ENCODE measurements at places on chromosomes 1 and 21.
A peak's percentile ranks its signal among the peaks of the same experiment; 100 is the strongest.

- DNase-seq = no peak
Measured at GRCh38 chr1:151324390-151324930, 2.8 kb downstream of the PI4KB start.

- DNase-seq = peak; percentile 66
Measured at GRCh38 chr1:28915031-28915895, 894 bp downstream of the EPB41 start.

DNA sequence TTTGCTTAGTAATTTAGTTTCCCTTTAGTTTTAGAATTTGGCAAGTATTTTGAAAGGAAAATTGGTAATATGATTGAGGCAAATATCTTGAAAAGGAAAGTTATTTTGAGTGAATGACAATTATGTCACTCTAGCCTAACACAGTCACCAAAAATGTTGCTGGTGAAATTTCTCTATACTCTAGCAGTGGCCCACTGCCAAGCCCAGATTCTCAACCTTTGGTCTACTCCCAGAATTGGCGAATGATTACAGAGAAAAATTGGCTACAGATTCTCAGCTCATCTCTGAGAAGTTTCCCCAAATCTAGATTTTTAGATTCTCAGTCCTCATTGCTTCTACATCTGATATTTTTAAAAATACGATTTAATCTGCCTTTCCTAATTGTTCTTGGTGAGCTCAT, 84.9 kb downstream of the PIGK start:
- DNase-seq = no peak

- DNase-seq = no peak
Measured at GRCh38 chr1:66533804-66534740, at the start of gene SGIP1. SGIP1 (plus strand) TSS chr1:66534153; CDS start chr1:66534359, 206 bp downstream.

DNA sequence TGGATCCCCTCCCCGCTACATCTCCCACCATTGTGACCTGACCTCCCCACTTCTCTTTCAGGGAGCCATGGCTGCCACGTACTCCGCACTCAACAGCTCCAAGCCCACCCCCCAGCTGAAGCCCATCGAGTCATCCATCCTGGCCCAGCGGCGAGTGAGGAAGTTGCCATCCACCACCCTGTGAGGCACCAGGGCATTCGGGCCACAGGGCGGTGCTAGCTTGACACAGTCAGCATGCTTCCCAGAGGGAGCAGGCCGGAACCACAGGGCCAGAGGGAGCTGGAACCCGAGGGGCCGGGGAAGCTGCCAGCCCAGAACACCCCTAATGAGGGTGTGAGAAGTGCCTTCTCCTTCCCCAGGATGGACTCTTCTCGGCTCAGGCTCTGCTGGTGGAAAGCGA, 44.5 kb downstream of the RPS6KA1 start:
- no peak for DNase-seq

DNA sequence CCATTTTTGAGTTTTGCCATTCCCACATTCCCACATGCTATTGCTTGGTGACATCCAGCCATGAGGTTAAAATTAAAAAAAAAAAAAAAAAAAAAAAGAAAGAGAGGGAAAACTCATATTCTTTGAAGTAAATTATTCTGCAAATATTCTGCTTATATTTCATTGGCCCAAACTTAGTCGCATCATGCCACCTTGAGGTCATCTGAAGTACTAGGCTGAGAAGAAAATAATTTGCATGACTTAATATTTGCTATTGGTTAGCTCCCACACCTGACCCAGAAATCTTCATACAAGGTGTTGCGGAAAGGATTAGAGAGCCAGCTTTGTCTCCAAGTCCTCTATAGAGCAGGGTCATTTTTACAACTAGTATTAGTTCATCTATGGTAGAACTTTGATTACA, 2206.0 kb downstream of the MRPL39 start:
- DNase-seq = peak; percentile 4

- DNase-seq = no peak
Measured at GRCh38 chr1:29621826-29622435, 385.6 kb downstream of the PTPRU start.

GRCh38 chr1:1989102-1989542, 14.5 kb downstream of the CFAP74 start:
- DNase-seq = no peak

GRCh38 chr21:42532466-42533181, 19.0 kb downstream of the SLC37A1 start:
- no peak for DNase-seq

- no peak for DNase-seq
Measured at GRCh38 chr1:183039985-183040447, 16.8 kb downstream of the LAMC1 start.

DNA sequence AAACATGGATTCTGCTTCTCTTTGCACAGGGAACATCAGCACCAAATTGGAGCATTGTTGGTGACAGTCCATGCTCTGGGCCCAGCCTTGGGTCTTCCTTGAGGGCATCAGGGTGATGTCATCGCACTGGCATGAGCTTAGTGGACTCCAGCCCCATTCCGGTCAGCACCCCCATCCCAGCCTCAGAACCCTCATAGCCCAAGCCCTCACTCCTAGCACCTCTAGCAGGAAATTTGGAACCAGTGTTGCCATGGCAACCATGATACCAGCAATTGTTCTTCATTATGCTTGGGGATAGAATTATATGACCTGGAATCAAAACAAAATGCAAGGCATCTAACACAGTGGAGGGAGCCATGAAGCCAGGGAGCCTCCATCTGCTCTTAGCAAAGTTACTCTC, 83.1 kb downstream of the VWA5B1 start:
- DNase-seq = no peak

- DNase-seq = no peak
Measured at GRCh38 chr1:23527366-23527765, 3.7 kb downstream of the E2F2 start.

DNA sequence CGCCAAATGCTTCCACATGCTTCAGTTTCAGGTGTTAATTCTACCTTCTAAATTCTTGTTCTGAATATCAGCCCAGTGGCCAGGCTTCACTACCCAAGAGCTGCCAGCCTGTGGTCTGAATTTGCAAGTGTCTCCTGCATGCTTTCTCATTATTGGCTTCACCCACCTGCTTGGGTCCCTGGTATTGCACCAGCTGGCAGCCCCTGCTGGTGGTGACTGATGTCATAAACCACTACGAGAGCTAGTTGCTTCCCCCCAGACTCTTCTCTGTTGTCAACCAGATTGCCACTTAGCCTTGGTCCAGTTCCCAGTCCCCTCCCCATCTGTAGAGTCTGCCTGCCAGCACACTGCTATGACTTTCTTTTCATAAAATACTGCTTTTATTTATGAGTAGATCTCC, 197.7 kb upstream of the DUSP10 start:
- DNase-seq = peak; percentile 41

DNA sequence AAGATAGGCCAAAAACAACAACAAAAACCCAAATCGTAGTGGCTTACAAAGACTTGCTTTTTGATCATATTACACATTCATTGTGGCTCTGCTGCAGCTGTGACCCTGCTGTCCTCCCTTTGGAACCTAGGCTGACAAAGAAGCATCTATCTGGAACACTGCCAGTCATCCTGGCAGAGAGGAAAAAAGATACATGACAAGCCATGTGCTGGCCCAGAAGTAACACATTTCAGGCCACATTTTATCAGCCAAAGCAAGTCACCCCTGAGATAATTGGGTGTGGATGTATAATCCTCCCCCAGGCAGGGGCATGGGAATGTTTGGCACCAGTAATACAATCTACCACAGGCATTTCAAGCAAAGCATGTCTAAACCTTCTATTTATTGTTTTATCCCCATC, 37.2 kb upstream of the AGO1 start:
- peak; percentile 59 for DNase-seq

GRCh38 chr1:9239622-9240401, 5.2 kb downstream of the H6PD start:
- DNase-seq = no peak
